ENCODE measurements at places on chromosomes 16 and 17.
A peak's percentile ranks its signal among the peaks of the same experiment; 100 is the strongest.

DNA sequence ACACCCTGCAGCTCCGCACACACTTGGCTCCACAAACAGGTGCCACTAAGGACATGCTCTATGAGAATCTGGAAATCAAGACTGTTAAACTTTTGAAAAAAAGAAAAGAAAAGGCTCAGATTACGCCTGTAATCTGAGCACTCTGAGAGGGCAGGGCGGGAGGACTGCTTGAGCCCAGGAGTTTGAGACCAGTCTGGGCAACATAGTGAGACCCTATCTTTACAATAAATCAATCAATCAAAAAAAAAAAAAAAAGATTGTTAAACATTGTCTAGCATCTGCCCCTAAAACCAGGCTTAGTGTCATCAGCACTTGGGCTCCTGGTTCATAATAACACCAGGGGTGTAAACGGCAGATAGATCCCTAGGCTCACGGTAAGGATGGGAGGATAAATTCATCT is 37.5 kb upstream of the FAAP100 start:
- no peak for DNase-seq

DNA sequence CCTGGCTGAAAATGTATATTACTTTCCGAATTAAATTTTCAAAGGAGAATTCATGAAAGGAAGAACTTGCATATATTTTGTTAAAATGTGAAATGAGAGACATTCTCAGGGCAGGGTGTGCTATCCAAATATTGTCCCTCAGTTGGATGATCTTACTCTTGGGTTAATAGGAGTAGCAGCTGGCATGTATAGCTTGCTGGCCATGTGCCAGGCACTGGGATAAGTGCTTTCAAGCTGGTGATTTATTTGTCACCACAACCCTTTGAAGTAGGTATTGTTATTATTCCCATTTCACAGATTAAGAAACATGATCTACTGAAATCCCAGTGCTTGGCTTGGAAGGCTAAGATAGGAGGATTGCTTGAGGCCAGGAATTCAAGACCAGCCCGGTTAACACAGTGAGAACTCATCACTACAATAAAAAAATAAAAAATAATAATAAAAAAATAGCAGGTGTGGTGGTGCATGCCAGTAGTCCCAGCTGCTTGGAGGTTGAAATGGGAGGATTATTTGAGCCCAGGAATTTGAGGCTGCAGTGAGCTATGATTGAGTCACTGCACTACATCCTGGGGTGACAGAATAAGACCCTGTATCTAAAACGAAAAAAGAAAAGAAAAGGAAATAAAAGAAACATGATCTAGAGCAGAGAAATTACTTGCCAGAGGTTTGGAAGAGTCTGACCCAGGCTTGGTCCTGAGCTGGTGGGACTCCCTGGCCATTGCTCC is 11.6 kb upstream of the MPHOSPH6 start:
- DNase-seq, result no peak

DNA sequence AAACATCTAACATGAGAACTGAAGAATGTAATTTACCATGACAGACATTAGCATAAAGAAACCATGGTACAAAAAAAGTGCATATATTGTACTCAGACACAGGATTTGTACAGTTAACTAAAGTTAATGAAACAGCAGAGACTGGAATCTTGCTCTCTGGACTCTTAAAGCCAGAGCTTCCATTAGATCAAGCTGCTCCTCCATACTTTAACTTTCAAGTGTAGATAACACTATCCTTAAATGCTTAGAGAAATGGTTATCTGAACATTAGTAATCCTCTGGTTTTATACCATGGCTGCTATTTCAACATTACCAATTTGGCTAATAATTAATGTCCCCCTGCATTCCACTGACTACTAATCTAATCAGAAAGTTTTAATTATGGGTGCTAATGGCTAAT is 3.1 kb downstream of the NUDT21 start:
- DNase-seq, result no peak

GRCh38 chr17:44915321-44915726 is at the start of gene GFAP:
Gene GFAP (minus strand): TSS chr17:44915500. CDS start chr17:44915486, 14 bp downstream.
- no peak for DNase-seq

DNA sequence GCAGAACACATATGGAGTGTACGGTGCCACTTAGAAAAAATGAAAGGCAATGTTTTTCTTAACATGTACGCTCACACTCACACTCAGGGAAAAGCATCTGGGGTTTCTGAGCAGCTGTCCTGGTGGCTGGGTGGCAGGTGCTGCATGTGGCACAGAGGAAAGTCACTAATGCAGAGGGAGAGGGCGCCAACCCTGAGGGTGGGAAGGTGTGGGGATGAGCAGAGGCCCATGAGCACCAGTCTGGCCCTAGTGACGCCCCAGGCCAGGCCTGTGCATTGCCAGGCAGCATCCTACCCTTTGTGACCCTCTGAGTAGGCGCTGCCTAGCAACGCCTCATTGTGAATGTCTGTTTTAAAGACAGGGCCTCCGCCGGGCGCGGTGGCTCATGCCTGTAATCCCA is 19.1 kb upstream of the LCMT1 start:
- no peak for DNase-seq

DNA sequence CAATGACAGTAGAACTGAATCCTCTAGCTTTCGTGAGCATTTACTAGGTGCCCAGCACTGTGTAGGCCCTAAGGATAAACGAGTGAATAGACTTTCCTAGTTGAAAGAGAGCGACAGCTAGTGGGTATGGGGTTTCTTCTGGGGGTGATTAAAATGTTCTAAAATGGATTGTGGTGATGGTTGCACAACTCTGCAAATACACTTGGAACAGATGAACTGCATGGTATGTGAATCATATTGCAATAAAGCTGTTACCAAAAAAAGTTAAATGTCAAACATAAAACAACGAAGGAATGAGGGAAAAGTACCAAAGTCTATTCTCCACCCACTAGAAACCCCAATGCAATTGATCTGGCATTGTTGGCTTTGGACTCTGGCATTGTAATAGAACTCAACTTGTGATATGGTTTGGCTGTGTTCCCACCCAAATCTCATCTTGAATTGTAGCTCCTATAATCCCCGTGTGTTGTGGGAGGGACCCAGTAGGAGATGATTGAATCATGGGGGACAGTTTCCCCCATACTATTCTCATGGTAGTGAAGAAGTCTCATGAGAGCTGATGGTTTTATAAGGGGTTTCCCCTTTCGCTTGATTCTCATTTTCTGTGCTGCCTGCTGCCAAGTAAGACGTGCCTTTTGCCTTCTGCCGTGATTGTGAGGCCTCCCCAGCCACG is 70.5 kb downstream of the MARF1 start:
- DNase-seq, result peak; percentile 22

- DNase-seq, result no peak
These were observed 8.5 kb downstream of the B3GNT9 start for GRCh38 chr16:67142342-67142741.

DNA sequence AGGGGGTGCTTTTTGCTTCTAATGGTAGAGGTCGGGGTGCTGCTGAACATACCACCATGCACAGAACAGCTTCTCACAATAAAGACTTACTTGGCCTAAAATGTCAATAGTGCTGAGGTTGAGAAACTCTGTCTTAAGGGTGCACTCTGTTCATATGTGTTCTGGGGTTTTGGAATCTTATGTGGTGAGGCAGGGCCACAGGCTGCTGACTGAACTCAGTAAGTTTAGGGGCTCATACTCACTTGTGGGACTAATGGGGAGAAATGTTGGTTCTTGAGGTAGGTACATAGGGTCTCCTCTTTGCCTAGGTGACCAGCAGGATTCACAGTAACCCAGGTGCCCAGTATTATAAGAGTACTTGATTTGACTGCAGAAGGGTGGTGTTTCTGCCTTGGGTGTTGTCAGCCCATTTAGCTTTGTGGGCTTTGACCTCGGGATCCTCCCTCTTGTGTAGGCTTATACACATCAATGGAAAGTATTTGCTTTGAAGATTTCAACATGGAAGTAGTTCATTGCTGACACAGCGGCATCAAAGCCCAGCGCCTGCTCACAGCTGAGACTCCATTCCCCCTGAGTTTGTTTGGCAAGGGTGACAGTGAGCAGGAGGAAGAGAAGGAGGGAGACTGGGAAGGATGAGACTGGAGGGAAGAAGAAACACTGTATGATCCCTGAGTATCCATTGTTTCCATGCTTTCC is 17.2 kb downstream of the SLC7A6 start:
- DNase-seq, result no peak

DNA sequence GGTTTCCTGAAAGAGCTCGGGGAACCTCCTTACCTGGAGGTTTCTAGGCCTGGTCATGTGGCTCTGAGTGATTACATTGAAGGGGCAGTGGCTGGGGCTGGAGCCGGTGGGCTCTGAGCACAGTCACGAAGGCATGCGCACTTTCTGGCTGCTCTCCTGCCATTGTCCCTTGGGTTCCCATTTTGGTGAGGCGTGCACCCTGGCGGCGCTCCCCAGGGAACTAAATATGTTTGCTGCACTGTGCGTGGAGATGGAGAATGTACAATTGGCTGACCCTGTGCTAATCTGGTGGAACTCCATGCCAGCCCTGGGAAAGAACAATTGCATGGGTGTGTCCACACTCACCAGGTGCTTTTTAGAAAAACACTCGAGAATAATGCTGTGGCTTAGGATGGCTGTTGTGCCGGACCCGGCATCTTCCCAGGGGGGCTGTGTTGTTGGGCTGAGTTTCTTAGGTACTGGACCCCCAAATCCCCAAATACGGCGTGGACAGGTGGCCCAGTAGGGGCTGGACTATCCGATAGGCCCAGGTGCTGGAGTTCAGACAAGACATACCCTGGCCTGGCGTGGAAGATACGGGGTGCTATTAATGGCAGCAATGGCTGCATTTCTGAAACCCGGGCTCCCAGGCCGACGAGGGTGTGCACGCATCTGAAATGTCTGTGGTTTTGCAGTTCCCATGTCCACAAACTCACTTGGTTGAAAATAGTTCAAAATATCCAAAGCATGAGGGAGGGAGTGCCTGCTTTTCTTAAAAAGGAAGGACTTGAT is 230.5 kb downstream of the SEC14L1 start:
- no peak for DNase-seq

DNA sequence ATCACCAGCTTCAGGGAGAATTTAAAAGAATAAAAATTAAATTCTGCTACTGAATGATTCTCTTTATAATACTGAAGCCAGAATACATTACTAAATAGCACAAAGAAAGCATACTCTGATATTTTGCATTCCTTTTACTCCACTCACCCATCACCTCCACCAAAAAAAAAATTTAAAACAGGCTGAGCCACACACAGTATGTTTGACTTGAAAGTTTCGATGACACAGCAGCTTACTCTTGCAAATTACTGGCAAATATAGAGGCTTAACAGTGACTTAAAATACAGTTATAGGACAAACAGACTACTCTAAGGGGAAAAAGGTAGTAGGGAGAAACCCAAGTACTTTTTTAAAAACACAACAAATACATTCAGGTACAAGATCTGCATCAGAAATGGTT is 39.2 kb downstream of the GPATCH8 start:
- DNase-seq, result no peak

GRCh38 chr16:75267631-75268264 is 16.3 kb upstream of the BCAR1 start:
- no peak for DNase-seq
